Pancreas (tissue), 10 donors: ENCODE measurements at places on chromosomes 2 and 18.
A peak's percentile ranks its signal among the peaks of the same experiment; 100 is the strongest.

- no peak for DNase-seq
Observed at GRCh38 chr18:54151376-54151775, 73.1 kb downstream of the MBD2 start.

GRCh38 chr2:86272111-86272510, 65.3 kb downstream of the REEP1 start:
- no peak for DNase-seq

- DNase-seq = no peak
Observed at GRCh38 chr2:15408759-15409158, 152.4 kb downstream of the NBAS start.

DNA sequence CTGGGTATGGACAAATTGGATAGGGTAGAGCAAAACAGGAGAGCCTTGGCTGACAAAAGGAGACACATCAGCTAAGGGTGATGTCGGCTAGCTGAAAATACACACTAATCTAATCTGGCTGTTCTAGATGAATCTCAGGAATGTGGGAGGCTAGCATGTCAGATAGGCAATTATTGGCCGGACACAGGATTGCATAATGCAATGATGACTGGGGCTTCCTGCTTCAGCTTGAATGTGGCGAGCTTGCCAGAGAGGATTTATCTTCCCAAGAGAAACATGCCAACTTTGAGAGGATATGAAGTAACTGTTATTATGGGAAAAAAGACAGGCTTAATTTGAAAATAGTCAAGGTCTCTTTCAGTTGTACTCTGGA, 102.4 kb downstream of the TRIB2 start:
- peak; percentile 61 for DNase-seq

DNA sequence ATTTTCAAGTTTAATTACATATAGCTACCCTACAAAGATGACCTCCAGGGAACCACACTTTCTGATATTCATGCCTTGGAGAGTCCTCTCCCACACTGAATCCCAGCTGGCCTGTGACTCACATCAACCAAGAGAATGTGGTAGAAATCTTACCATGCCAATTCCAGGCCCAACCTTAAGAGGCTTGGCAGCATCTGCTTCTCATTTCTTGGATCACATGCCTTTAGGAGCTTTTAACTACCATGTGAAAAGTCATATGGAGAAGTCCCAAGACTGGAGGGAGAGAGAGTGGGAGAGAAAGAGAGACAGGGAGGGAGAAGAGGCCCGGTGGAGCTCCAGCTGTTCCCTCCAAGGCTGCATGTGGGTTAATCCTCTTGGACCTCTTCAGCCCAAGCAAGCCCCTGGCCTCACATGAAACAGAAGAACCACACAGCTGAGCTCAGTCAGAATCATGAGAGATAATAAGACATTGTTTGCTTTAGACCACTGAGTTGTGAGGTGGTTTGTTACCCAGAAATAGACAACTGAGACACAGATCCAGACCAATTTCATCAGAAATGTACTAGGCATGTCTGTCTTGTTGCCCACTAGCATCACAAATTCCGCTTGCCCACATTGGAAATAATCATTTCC, 190.7 kb downstream of the MTCL1 start:
- no peak for DNase-seq
